Spleen (tissue), 13 donors: ENCODE measurements at places on chromosomes 16 and 17. TPM values are rescaled to one million over a fixed set of nuclear protein-coding genes. Genes with fewer than 3 reads are reported as not detected.

Gene ITGA2B
- 23.7 TPM for total RNA-seq

Gene GLIS2
- total RNA-seq: 2.0 TPM

Gene EMP2
- 19.9 TPM for total RNA-seq

Gene DOC2B
- 7.5 TPM for total RNA-seq
